ENCODE measurements at places on chromosomes 1 and 21. TPM values are rescaled to one million over a fixed set of nuclear protein-coding genes. Genes with fewer than 3 reads are reported as not detected.

DNA sequence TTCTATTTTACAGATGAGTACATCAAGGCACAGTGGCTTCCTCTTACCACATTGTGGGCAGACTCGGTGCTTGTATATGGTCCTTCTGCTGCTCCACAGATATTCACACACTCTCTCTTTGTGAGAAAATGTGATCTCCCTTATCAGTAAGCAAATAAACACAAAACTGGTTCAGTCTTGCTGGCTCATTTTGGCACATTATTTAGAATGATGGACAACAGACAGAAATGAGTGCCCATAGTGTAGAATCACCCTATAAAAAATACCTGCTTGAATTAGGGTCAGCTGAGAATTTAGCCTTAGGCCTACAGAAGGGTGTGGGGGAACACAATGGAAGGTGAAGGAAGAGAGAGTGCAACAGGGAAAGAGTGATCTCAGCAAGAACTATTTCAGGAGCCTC lies 423.1 kb downstream of the HLX start:
- no peak for DNase-seq

GRCh38 chr1:160706526-160707235 lies 4.9 kb downstream of the CD48 start:
- no peak for DNase-seq

DNA sequence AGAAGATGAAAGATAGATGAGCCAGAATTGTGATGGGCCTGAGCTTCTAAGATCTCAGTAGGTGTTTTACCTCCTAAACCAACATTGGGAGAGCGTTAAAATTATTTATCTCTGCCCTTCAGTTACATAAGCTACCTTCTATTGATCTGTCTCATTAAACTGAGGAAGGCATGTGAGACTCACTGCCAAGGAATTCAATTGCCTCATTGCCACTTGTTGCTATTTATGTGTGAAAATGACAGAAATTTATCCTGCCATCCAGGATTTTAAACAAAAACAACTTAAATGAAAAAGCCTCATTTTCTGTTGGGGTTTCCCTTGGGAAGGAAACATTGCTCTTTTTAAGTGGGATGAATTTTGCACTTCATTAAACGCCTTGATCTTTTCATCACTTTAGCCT lies 78.7 kb upstream of the RUNX1 start:
- DNase-seq, result peak; percentile 44

- no peak for DNase-seq
These were observed 29.1 kb downstream of the RIPK4 start for GRCh38 chr21:41737651-41738324.

GRCh38 chr1:23673086-23673813 lies 18.4 kb upstream of the RPL11 start:
- DNase-seq, result peak; percentile 46

- peak; percentile 72 for DNase-seq
These were observed 125.0 kb downstream of the TIAM1 start for GRCh38 chr21:31218830-31219608.

DNA sequence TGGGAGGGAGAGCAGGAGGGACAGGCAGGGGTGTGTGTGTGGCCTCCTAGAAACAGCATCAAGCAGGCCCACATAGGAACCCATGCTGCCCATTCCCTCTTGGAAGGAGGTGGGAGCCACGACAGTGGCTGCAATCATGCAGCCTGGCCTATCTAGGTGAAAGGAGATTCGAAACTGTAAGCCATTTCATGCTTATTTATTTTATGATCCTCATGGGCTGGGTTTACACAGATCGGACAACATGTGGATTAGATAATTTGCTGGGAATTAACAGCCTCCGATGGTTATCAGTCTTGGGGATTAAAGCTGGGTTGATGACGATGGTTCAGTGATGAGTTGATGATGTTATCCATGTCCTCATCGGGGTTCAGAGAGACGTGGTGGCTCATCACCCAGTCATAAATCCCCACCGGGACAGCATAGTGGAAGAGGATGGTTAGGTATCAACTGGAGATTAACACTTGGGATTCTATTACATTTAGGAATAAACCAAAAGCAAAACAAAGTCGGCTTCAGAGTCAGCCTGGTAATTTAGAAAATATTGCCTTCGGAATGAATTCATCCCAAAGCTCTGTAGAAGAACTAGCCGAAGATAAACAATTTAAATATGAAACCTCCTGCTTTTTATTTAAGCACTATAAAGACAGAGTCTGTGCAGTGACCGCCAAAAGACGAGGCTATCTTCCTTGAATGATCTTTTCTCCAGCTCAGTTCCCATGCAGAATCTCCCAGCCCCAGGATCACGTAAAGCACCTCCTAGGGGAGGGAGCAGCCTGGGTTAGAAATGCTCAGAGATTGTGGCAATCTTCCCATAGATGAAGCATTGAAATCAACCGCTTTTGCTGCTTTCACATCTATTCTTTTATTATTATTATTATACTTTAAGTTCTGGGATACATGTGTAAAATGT lies 252.8 kb downstream of the FOXD2 start:
- no peak for DNase-seq

Gene ESRRG
- 0.02 TPM for total RNA-seq

Data from A172 (cell line).